ENCODE measurements at places on chromosomes 12 and 14.

DNA sequence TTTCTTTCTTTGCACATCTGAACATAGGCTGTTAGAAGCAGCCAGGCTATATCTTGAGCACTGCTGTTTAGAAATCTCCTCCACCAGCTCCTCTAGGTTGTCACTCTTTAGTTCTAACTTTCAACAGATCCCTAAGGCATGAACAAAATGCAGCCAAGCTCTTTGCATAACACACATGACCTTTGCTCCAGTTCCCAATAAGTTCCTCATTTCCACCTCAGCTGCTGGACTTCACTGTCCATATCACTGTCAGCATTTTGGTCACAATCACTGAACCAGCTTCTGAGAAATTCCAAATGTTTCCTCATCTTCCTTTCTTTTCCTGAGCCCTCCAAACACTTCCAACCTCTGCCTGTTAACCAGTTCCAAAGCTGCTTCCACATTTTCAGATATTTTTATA lies 27.6 kb upstream of the C14orf132 start:
- DNase-seq, result no peak

GRCh38 chr14:105090493-105091053 lies 25.3 kb upstream of the GPR132 start:
- no peak for DNase-seq

- DNase-seq, result no peak
Measured at GRCh38 chr12:124172636-124173035, 122.3 kb upstream of the RFLNA start.

GRCh38 chr14:21241218-21241819 lies 27.9 kb downstream of the HNRNPC start:
- DNase-seq, result no peak

- no peak for DNase-seq
Measured at GRCh38 chr14:20198991-20199390, 8.3 kb downstream of the OR11G2 start.

DNA sequence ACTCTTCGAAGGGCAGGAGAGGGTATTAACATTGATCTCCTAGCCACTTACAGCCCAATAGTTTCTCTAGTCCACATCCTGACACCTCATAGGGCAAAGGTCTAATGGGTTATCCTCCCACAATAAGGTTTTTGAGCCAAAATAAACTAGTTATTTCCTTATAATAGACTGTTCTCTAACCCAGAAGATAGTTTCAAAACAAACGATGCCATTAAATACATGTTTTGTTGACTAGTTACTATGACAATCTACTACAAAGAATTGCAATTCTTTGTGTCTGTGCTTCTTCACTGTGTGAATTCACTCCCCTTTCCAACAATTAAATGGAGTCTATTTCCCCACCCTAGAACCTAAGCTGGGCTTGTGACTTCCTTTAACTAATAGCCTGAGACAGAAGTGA lies 6.4 kb upstream of the ACTR10 start:
- no peak for DNase-seq

DNA sequence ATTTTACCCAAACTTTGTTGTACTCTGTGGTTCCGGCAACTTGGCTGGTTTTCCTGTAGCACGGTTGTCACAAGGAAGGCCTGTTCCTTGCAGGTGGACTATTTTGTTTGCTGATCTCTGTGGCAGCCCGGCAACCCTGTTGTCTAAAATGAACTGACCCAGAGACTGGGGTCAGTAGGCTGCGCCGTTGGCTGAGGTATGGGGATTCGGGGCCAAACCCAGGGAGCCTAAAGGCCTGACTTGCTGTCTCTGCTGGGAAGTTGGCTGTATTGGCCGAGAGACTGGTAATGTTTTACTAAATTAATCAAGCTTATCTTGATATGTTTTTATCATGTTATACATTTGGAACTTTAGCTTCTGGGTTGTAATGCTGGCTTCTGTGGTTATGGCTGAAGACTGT lies 13.8 kb downstream of the SMIM41 start:
- DNase-seq, result no peak

GRCh38 chr14:95713596-95714371 lies at the start of gene TCL1A:
Gene TCL1A (minus strand): TSS chr14:95714125. CDS start chr14:95714066, 59 bp downstream.
- no peak for DNase-seq

DNA sequence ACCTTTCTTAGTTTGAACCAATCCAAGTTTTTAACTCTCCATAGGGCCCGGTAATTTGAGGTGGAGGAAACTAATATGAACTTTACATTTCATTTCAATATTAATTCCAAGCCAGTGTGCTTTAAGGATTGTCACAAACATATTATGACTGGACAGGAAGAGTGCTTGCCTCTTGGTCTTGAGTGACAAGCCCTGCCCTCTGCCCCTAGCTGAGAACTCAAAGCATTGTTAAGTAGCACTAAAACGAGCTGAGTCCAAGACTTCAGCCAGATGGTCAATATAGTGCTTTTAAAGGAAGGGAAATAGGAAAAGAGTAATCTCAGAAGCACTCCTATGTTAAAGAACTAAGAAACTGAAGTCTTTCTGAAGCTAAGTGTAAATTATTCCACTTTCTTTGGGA lies 17.1 kb downstream of the TRMT5 start:
- no peak for DNase-seq

- DNase-seq, result no peak
Measured at GRCh38 chr12:30329281-30329680, 366.4 kb downstream of the IPO8 start.

DNA sequence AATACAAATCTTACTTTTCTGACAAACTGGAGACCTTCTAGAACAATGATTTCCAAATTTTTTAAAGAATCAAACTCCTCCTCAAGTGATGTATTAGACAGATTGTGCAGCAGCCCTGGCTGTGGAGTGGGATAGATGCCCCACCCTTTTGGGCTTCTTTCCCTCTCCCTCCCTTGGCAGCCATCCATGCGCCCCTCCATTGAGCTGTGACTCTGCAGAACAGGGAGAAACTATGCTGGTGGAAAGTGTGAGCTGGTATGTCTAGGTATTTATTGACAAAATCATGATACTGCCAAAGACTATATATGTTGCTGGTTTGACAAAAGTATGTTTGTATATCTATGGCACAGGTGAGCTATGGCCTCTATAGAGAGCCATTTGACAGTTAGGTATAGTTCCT lies 138.5 kb downstream of the KTN1 start:
- DNase-seq, result no peak

DNA sequence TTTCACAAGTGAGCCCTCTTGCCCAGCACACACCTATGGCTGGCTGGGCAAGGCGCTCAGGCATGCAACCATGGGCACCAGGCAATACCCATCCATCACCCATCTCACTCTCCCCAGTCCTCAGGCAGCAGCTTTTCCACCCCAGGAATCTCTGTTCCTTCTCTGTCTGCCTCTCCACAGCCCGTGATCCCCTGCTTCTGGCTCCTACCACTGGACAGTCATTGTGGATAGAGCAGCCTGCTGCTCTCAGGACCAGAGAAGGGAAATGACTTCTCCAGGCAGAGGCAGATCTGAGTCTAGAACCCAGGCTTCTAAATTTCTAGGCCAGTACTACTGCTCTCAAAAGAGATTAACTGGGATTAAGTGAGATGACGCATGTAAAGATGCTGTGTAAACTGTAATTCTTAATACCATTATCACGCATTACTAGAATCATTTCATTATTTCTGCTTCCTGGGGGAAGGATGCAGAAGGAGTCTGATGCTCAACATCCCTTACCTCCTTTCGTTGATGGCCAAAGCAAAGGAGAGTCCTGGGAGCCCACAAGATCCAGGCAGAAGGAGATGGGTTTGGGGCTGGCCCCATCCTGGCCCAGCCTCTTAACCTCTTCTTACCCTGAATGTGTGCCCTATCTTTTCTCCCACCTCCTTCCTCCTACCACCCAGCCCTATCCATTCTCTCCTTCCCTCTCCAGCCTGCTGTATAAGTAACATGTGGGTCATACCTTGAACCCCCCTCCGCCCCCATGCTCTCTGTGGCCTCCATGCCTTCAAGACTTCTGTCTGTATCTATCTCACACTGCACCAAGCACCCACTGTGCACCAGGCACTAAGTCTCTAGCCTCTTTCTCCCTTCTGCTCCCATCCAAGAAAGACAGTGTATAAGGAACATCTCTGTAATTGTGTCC lies 4.8 kb upstream of the AQP5 start:
- no peak for DNase-seq

GRCh38 chr12:116534311-116535121 lies 24.7 kb upstream of the MAP1LC3B2 start:
- no peak for DNase-seq

DNA sequence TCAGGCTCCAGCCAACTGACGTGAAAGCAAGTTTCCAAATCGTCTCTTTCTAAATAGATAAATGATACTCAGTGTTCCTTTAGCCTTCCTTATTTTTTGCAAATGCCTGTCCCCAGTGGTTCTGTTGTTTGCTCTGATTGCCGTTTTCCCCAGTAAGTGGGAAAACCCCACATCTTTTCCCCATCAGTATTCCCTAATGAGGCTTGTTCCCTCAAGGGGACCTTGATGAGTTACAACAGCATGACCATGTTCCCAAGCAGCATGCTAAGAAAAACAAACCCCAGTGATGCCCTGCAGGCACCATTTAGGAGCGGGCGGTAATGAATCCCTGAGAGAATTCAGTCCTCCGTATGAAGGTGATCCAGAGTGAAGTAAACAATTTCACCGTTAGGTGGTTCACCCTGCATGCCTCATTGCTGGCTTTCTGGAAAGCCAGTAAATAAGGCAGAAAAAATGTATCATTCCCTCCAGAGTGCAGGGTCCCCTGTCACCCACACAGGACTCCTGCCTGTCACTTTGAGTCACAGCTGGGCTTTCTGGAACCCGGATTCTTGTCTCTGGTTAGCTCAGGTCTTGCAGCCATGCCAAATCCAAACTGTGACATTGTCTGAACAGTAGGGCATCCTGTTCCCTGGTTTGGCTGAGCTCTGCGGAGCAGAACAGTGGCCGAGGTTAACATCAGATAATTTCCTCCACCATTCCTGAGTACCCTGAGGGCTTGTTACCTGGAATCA lies 222.6 kb downstream of the RGS6 start:
- DNase-seq, result no peak

DNA sequence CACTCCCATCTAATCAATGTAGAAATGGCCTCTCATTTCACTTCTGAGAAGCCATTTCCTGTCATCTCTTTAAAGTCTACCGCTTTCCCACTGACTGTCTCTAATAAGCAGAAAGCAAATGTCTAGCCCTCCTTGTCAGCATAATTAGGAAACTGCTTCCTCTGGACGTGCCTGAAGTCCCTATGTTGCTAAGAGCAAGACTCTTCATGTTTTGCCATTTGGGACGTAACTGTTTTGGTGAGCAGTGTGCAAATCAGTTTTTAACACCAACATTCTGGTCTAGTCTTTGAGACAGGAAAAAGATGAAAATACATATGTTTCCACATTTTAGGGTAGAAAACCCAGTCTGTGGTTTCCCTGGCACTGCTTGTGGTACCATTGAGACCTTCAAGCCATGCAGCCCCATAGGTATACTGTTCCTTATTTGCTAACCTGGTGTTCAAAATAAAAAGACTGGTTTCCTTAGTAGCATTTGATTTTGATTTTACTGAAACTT lies 22.2 kb downstream of the IFNG start:
- no peak for DNase-seq

DNA sequence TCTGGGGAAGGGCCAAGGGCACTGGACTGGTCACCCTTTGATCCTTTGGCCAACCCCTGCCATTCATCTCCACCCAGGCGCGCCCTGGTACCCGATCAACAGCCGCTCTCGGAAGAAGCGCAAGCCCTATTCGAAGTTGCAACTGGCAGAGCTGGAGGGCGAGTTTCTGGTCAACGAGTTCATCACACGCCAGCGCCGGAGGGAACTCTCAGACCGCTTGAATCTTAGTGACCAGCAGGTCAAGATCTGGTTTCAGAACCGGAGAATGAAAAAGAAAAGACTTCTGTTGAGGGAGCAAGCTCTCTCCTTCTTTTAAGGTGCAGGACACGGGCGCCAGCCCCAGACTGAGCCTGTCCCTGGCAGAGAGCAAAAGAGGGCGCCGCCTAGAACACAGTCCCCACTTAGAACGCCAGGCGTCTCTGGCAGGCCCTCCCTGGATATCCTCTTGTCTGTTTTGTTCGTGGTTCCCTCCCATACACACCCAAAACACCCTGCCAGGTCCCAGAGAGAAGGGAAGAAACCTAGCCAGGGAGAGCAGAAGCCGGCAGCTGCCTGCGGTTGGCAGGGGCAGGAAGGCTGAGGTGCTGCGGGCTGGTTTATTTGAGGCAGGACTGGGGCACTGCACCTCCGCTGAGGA lies 1.7 kb downstream of the HOXC12 start:
- DNase-seq, result no peak
